ENCODE measurements at places on chromosomes 4 and X.

DNA sequence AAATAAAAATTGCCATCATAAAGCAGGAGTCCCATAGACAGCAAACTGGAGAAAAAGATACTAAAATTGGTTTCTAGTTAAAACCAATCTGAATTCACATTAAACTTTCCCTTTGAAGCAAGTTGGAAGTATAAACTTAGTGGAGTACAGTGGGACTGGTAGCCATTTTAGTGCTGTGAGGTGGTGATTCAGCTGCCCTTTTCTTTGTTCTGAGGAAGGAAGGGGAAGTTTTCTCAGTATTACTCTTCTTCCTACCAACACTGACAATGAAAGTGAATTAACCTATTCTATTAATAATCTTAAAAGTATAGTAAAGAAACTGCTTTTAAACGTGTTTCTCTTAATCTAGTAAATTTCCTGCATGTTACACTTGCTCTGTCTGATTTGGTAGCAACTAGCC, 36.7 kb downstream of the SLC9A6 start:
- no peak for DNase-seq

DNA sequence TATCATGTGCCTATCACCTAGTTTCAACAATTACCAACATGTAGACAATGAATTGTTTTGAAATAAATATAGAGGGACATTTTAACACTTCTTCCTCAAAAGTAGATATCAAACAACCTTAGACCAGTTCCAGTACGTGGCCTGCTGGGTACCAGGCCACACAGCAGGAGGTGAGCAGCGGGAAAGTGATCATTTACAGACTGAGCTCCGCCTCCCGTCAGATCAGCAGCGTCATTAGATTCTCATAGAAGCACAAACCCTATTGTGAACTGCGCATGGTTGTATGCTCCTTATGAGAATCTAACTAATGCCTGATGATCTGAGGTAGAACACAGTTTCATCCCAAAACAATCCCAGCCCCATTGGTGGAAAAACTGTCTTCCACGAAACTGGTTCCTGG, 6.5 kb downstream of the BBS7 start:
- no peak for DNase-seq

GRCh38 chr4:20203508-20203907, 48.2 kb upstream of the SLIT2 start:
- no peak for DNase-seq

DNA sequence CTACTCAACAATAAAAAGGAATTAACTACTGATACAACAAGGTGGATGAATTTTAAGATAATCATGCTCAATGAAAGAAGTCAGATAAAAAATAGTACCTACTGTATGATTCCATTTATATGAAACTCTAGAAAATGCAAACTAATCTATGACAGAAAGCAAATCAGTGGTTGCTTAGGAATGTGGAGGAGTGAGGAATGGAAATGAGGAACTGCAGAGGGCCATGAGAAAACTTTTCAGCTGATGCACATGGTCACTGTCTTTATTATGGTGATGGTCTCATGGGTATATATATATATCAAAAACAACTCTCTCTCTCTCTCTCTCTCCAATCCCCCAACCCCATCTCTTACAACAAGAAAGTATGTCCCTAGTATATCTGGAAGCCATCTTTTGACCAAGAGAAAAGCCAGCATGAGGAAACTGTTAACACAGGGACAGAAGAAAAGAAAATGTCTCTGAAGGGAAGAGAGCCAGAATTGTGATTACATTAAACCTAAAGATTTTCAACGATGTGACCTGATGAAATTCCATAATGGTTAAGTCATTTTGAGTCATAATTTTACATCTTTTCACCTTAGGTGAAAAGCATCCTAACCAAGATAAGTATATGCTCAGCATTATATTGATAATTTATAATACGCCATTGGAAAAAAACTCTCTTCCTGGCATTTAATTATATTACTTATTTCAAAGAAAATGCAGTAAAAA, 8.5 kb upstream of the NFKB1 start:
- DNase-seq, result no peak

DNA sequence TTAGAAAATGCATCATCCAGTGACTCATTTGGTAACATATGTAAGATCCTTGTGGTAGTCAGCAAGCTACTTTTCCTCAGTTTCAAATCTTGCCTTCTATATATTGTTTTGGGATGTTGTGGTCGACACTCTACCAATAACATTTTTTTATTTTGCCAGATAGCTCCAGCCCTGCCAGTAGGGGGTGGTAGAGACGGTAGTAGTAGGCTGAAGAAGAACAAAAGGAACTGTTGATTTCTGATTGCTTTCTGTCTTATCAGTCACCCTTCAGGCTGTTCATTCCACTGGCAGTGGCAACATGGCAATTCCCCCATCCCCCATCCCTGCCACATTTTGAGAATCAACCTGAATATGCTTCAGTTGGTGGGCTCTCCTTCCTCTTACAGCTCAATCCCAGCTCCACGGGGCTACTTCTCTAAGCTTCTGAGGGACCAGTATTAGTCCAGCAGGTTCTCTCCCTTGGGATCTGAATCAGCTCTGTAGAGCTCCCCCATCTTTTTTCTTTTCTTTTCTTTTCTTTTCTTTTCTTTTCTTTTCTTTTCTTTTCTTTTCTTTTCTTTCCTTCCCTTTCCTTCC, 171.5 kb upstream of the VEGFC start:
- DNase-seq, result no peak

- DNase-seq, result peak; percentile 54
Measured at GRCh38 chrX:19804151-19804550, 83.2 kb downstream of the SH3KBP1 start.

DNA sequence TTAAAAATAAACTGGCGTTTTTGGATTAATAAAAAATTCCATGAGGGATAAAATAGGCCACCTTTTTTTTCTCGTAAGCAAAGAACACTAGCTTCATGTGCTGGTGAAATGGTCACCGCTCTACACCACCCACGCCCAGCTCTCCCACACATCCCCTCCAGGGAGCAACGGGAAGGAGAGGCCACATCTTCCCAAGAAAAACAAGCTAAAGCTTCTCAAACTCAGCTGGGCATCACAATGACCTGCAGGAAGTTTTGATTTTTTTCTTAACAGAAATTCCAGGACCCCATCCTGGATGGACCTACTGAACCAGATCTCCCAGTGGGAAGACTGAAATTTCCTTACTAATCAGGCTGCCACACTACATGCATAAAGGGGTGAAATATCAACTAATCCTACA, 9.8 kb downstream of the TSPAN5 start:
- no peak for DNase-seq

DNA sequence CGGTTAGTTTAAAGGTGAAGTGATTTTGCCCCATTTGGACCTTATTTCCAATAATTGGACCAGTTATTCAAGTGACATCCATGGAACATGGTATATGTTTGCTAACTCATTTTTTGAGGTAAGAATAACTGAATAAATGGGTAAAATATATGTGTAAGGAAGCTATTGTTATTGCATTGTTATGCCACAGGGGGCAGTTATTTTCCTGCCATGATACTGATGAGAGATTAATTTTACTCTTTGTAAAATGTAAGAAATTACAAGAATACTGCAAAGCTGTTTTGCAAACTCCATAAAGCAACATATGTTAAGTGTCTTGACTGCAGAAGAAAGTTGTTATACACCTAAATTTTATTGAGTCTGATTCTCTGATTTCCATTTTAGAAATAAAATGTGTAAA, 114.0 kb downstream of the IL1RAPL1 start:
- no peak for DNase-seq

DNA sequence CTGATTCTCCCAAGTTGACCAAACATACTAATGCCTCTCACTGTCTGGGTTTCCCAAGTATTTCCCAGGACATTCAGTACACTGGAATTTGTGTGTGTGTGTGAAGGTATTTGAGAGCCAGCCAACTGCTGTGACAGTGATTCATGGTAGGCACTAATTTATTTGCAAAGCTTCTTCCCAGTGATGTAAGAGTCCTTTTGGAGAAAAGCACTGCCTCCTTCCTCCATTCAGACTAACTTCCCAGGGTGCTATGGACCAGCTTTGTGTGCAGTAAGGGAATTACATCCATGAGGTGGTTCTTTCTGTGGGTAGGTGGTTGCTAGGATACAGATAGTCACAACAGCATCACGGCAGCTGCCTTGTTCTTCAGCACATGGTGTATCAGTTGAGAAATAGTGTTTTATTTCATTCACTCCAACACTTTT, 8.7 kb downstream of the EGF start:
- DNase-seq, result no peak

- DNase-seq, result no peak
Measured at GRCh38 chr4:185734214-185734613, 77.8 kb downstream of the SORBS2 start.

- DNase-seq, result no peak
Measured at GRCh38 chr4:111666826-111667360, 478.4 kb upstream of the FAM241A start.

DNA sequence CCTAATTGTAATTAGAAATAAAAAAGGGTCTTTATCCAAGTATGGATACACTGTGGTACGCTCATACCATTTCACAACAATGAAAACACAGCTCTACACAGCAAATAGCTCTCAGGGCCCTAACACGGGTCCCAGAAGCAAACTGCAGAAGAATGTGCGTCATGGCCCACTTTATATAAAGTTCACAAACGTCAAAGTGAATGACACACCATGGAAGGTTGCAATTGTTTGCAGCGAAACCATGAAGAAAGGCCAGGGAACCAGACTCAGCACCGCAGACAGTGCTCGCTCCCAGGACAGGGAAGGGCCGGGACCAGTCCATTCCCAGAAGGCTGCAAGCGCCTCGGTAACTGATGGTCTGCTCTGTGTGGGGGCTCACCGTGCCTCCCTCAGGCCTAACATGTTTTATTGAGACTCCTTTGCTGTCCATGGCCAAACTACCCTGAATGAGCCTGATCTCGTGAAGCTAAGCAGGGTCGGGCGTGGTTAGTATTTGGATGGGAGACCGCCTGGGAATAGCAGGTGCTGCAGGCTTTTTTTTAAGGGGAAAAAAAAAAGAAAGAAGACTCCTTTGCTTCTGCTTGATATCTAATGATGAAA, 47.8 kb downstream of the ACOX3 start:
- DNase-seq, result no peak

- no peak for DNase-seq
Measured at GRCh38 chrX:1336331-1336943, at the start of gene IL3RA. IL3RA (plus strand) TSS chrX:1336785; CDS start chrX:1341766, 4,981 bp downstream.

GRCh38 chr4:2925496-2925895, 37.7 kb downstream of the NOP14 start:
- DNase-seq, result no peak

DNA sequence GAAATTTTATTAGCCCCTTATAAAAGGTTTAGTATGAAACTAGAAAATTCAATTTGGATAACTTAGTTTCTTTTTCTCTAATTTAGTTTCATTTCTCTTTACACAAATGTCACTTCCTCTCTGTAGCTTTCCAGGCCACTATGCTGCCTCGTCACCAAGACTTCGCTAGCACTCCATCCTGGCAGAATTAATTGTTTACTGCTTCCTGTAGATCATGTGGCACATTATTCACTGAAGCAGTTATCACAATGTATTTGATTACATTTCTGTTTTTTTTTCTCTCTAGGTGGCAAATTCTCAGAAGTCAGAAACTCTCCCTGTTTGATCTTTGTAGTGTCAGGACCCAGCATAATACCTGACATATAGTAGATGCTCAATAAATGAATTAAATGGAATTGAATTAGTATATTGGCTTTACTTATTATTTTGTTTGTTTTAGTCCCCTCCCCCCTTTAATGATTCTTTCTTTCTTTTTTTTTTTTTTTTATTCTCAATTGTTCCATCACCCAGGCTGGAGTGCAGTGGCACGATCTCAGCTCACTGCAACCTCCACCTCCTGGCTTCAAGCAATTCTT, 9.3 kb upstream of the SAT1 start:
- DNase-seq, result no peak

DNA sequence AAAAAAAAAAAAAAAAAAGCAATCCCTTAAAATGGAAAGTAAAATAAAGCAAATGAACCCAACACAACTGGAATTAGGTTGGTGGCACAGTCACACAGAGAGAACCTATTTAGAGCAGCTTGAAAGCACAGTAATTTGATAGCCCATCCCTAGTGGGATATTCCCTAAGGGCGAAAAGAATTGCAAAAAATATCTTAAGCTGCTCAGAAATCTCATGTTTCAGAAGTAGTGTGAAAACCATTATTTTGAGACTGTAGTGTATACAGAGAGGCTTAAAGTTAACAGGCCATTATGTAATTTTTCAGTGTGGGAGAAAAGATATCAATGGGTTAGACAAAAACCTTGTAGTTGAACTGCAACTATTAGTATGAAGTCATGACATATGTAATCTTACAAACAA, 40.0 kb upstream of the DHX15 start:
- DNase-seq, result no peak

- no peak for DNase-seq
Measured at GRCh38 chrX:38008658-38009057, 2.3 kb downstream of the SYTL5 start.

GRCh38 chr4:47315346-47315745, 148.2 kb downstream of the COMMD8 start:
- DNase-seq, result no peak

DNA sequence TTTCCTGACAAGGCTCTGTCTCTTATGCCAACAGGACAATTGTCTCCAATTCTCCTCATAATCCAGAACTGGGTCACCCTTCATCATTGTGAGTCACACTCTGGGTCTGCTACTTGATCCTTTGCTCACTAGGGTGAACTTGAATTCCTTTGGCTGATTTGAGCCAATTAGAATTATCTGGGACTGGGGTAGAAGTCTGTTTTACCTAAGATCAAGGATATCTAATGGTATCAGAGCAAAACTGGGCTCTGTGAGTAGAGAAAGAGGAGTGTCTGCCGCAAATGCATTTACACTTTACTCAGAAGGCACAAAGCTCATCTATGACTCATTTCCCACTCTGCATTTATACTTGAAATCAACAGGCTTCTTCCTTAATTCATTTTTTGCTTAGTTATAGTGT, 72.6 kb downstream of the PITX2 start:
- DNase-seq, result no peak

GRCh38 chr4:7333801-7334421, 100.8 kb downstream of the PSAPL1 start:
- DNase-seq, result no peak

- DNase-seq, result no peak
Measured at GRCh38 chr4:21203416-21203815, 503.2 kb downstream of the PACRGL start.

DNA sequence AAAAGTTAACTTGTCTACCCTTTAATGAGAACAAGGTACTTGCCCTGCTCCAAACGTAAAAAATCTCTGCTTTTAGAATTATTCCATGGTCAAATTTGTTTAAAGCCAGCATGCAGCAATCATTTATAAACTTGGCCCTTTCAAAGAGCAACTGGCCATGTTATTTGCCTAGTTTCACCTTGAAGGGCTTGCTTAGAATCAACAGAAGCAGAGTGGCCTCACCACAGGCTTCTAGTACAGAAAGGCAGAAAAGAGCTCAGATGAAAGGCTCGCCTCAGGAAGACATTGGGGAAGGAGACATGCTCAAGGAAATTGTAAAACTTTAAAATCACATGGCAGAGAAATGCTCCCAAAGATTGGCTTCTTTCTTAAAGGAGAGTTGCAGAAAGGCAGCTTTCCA, 53.8 kb upstream of the USP26 start:
- DNase-seq, result no peak

DNA sequence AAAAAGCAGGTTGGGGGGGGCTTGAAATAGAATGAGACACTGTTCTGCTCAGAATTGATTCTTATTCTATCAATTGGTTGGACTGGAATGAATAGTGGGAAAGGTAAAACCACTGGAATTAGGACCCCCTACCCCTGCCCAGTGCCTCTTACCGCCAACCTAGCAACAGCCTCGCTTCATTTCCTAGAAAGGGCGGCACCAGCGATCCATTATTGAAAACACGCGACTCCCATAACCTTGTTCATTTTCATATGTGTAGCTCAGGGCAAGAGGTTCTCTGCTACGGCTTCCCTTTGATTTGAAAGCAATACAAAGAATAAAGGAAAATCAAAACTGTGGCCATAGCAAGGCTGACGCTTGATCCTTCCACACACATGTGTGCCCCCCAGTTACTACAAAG, 33.7 kb downstream of the IDS start:
- no peak for DNase-seq
